ENCODE measurements at places on chromosomes 3 and 15.

- no peak overlapping the region for H3K27ac ChIP-seq
- no peaks in the 10 kb centered on the region for H3K4me1 ChIP-seq
- no peak for DNase-seq
- no peak overlapping the region for H3K4me3 ChIP-seq
Measured at GRCh38 chr3:113571360-113571759, 39.0 kb downstream of the SIDT1 start.

GRCh38 chr3:108124337-108125152 lies 33.7 kb upstream of the CD47 start:
- no peaks in the 10 kb centered on the region for H3K4me1 ChIP-seq
- no peak overlapping the region for H3K27ac ChIP-seq
- no peak for DNase-seq
- peaks cover 2% of the 10 kb centered on the region for H3K36me3 ChIP-seq
- H3K4me3 ChIP-seq: no peak overlapping the region
- no peaks in the 10 kb centered on the region for H3K27me3 ChIP-seq

GRCh38 chr3:48535578-48535977 lies 21.0 kb downstream of the PFKFB4 start:
- H3K4me1 ChIP-seq: peaks cover 4% of the 10 kb centered on the region
- peaks cover 53% of the 10 kb centered on the region for H3K36me3 ChIP-seq
- H3K27ac ChIP-seq: no peak overlapping the region
- DNase-seq: no peak

- no peaks in the 10 kb centered on the region for H3K27me3 ChIP-seq
- DNase-seq: peak; percentile 98
- H3K27ac ChIP-seq: peak overlapping the region; percentile 73
- H3K36me3 ChIP-seq: peaks cover 31% of the 10 kb centered on the region
- H3K4me1 ChIP-seq: peaks cover 11% of the 10 kb centered on the region
Measured at GRCh38 chr3:172129850-172130716, 90.7 kb downstream of the FNDC3B start.

- H3K36me3 ChIP-seq: no peaks in the 10 kb centered on the region
- H3K4me1 ChIP-seq: no peaks in the 10 kb centered on the region
Measured at GRCh38 chr3:178585454-178585853, 49.2 kb downstream of the KCNMB2 start.

- no peak for DNase-seq
- H3K4me1 ChIP-seq: peaks cover 4% of the 10 kb centered on the region
- H3K36me3 ChIP-seq: no peaks in the 10 kb centered on the region
- no peak overlapping the region for H3K4me3 ChIP-seq
- no peaks in the 10 kb centered on the region for H3K27me3 ChIP-seq
Measured at GRCh38 chr3:35705904-35706303, 66.6 kb downstream of the ARPP21 start.

DNA sequence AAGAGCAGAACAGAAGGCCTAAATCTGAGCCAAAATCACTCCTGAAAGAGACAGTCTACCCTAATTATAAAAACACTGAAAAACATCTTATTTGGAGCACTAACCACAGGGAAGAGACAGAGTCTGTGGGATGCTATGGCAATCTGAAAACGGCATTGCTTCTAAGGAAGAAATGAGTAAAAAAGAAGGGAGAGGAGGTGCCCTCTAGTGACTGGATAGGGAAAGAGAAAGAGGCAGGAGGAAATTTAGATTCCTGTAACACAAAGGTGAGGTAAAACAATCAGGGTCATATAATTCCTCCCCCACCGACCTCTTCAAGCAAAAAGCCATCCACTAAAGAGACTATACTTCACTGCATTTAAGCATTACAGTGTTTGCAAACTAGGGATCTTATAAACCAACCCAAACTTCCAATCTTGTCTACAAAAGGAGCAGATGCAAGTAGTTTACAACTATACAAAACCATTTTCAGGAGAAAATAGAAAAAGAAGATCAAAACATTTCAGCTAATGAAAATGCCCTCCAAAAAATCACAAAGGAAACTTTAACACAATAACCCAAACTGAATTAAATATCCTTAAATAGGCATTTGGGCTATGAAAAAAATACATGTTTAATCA lies 32.6 kb downstream of the HACD2 start:
- peaks cover 16% of the 10 kb centered on the region for H3K36me3 ChIP-seq
- no peak overlapping the region for H3K4me3 ChIP-seq
- no peaks in the 10 kb centered on the region for H3K27me3 ChIP-seq

DNA sequence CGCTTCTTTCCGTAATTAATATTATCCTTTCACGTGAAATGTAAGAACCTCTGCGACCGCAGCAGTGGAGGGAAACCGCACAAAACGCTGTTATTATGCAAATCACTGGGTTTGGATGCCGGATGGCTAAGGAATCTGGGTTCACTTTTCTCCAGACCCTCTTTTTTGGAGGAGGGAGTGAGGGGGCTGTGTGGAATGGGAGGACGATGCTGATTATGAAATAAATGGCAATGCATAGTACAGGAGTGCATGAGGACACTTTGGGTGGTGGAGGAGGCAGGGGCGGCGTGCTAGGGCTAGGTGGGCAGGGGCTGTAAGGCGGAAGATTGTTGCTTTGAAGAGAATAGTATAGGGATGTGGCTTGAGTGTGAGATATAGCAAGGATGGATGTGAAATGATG lies 1.8 kb downstream of the CADM2 start:
- DNase-seq: no peak
- peaks cover 40% of the 10 kb centered on the region for H3K27me3 ChIP-seq
- no peak overlapping the region for H3K27ac ChIP-seq
- H3K4me3 ChIP-seq: no peak overlapping the region
- H3K4me1 ChIP-seq: peaks cover 20% of the 10 kb centered on the region
- no peaks in the 10 kb centered on the region for H3K36me3 ChIP-seq

- no peak overlapping the region for H3K27ac ChIP-seq
- H3K36me3 ChIP-seq: no peaks in the 10 kb centered on the region
- no peak overlapping the region for H3K4me3 ChIP-seq
- DNase-seq: no peak
Measured at GRCh38 chr3:150451329-150452048, 43.4 kb downstream of the TSC22D2 start.

DNA sequence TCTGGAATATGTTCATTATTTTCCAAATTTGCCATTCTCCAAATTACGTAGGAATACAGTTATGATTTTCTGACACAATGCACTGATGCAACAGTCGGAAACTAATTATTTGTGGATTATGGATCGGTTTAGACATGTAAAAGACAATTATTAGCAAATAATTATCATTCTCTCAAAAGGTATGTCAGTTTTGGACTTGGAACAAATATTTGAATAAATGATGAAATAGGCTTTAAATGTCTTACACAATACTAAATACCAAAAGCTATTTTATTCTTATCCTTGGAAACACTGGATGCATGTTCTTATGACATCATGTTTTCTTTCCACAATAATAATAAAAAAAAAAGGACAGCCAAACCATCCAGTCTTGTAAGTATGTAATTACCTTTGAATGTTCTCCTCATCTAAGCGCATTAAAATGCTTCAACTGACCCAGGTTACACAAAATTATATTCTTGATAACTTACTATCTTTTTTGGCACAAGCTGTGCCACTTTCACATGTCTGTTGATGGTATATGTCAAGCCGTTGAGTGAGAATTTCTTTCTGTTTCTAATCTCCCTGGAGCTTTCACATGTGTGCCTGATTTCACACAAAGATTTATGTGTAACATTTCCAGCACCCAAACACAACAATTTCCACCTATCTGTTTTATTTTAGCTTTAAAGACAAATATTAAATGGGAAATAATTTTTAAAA lies 238.5 kb upstream of the ZNF385D start:
- H3K27me3 ChIP-seq: no peaks in the 10 kb centered on the region
- H3K36me3 ChIP-seq: no peaks in the 10 kb centered on the region
- no peak for DNase-seq
- H3K4me3 ChIP-seq: no peak overlapping the region
- no peak overlapping the region for H3K27ac ChIP-seq

GRCh38 chr3:134897391-134898141 lies 102.5 kb downstream of the EPHB1 start:
- H3K4me3 ChIP-seq: no peak overlapping the region
- no peak for DNase-seq
- H3K27me3 ChIP-seq: peaks cover 4% of the 10 kb centered on the region
- H3K4me1 ChIP-seq: no peaks in the 10 kb centered on the region

DNA sequence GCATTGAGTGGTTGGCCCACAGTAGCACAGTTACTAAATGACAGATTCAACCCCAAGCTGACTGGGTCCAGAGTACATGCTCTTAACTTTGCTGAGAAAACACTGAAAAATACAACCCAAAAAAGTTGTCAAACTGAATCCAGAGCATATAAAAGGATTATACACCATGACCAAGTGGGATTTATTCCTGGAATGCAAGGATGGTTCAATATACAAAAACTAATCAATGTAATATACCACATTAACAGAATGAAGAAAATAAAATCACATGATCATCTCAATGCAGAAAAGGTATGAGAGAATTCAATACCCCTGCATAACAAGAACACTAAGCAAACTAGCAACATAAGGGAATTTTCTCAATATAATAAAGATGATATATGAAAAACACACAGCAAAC lies 98.5 kb downstream of the STAG1 start:
- no peak overlapping the region for H3K4me3 ChIP-seq
- no peak overlapping the region for H3K27ac ChIP-seq
- no peak for DNase-seq
- H3K27me3 ChIP-seq: no peaks in the 10 kb centered on the region
- no peaks in the 10 kb centered on the region for H3K4me1 ChIP-seq
- H3K36me3 ChIP-seq: peaks cover 3% of the 10 kb centered on the region

- H3K27ac ChIP-seq: peak overlapping the region; percentile 91
- no peaks in the 10 kb centered on the region for H3K27me3 ChIP-seq
- no peak overlapping the region for H3K4me3 ChIP-seq
- peaks cover 5% of the 10 kb centered on the region for H3K36me3 ChIP-seq
- peak; percentile 91 for DNase-seq
Measured at GRCh38 chr3:129829640-129830039, 63.9 kb downstream of the TMCC1 start.

DNA sequence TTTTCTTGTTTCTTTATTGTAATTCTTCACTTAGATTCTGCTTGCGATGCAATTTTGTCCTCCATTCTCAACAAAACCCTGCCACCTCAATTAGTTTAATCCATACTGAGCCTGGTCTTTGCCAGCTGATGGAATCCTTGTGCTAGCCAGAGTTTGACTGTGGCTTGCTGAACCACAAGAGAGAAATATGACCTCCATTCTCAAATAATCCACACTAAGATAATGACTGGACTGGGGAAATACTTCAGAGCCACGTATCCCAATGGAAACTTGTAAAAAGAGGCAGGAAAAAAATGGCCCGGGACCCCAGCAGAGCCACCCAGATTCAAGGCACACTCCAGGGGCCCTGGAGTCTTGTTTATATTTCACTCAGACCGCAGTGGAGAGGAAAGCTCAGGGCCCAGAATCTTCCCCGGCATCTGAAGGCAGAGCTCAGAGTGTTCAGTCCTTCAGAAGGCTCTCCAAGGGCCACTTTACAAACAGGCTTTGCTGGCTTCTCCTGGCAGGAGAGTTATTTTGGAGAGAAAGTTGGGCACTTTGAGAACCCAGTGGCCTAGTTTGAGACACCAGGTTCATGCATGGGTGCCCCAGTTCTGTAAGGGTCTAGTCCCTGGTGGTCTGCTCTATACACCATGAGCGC lies 62.7 kb downstream of the SSUH2 start:
- H3K27me3 ChIP-seq: no peaks in the 10 kb centered on the region
- H3K4me1 ChIP-seq: no peaks in the 10 kb centered on the region
- no peak for DNase-seq

DNA sequence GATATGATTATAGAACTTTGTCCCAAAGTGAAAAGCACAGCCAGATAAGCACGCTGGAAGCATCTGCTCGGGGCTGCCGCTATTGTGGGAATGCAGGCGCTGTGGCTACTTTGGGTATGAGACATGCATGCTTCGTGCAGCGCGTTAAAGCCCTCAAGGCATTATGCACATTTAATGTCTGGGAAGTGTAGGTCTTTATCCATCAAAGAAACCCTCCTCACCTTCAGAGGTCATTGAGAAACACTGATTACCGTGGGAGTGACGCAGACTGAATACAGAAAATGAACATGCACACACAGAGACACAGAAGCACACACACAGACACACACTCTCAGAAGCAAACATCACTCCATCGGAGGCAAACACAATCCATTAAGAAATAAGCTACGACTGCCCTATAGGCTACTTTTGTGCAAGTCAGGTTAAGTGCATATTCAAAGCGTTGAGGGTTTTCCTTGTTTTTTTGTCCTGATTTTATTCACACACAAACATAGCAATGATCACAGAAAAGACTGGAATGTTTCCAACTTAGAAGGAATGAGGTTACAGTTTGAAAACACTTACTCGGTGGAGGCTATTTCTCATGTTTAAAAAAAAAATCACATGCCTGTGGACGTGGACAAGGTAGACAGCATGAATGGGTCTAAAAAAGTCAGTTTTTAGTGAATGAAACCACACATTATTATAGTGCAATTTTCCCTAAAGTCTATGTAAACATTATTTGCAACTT lies 68.5 kb downstream of the PLCH1 start:
- H3K36me3 ChIP-seq: no peaks in the 10 kb centered on the region
- DNase-seq: peak; percentile 10
- H3K4me1 ChIP-seq: peaks cover 2% of the 10 kb centered on the region
- no peak overlapping the region for H3K27ac ChIP-seq
- H3K27me3 ChIP-seq: no peaks in the 10 kb centered on the region
- H3K4me3 ChIP-seq: peak overlapping the region; percentile 71

GRCh38 chr3:170656284-170656683 lies 70.4 kb upstream of the SLC7A14 start:
- H3K27ac ChIP-seq: no peak overlapping the region
- H3K4me1 ChIP-seq: peaks cover 6% of the 10 kb centered on the region
- DNase-seq: no peak
- H3K27me3 ChIP-seq: no peaks in the 10 kb centered on the region
- no peaks in the 10 kb centered on the region for H3K36me3 ChIP-seq

- H3K27ac ChIP-seq: no peak overlapping the region
- DNase-seq: no peak
- no peak overlapping the region for H3K4me3 ChIP-seq
- no peaks in the 10 kb centered on the region for H3K27me3 ChIP-seq
- no peaks in the 10 kb centered on the region for H3K36me3 ChIP-seq
Measured at GRCh38 chr15:77417602-77418001, 2.3 kb downstream of the PEAK1 start.

DNA sequence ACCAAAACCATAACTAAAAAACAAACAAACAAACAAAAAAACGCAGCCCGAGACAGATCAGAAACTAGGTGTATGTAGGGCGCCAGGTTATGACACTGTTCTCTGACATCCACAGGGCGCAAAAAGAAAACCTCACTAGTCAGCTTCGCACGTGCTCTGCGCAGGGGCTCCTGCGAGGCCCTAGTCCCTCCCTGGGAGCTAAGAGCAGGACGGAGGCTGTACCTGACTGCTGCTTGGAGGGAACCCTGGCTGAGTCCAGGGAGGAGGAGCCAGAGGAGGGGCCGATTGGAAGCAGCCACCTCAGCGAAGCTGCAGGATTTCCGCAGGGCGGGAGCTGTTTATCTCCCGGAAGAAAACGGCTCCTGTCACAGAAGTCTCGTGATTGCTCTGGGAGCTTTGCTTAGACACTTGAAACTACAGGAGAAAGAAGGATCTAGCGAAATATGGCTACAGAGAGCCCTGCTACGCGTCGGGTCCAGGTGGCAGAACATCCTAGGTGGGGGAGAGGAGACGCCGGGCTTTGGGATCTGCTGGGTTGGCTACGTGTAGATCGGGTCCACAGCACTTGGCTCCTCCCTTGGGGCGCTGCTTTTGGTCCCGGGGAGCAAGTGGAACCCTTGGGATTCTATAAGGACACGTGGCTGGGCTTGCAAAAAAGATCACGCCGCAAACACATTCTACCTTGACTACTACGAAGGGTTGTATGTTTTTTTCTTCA lies at the start of gene GALK2:
GALK2 (plus strand) TSS at position 368 of the 718 bp plus-strand sequence; CDS start at position 444, 76 bp downstream.
- H3K4me1 ChIP-seq: peaks cover 7% of the 10 kb centered on the region
- H3K4me3 ChIP-seq: peak within 1 kb of the TSS; percentile 60
- H3K27ac ChIP-seq: peak within 1 kb of the TSS; percentile 77
- no peaks in the 10 kb centered on the region for H3K27me3 ChIP-seq
- H3K36me3 ChIP-seq: no peaks in the 10 kb centered on the region

- no peak overlapping the region for H3K4me3 ChIP-seq
- no peak overlapping the region for H3K27ac ChIP-seq
- no peak for DNase-seq
- H3K36me3 ChIP-seq: no peaks in the 10 kb centered on the region
Measured at GRCh38 chr3:97138914-97139541, 324.6 kb downstream of the EPHA6 start.

All from mesenchymal stem cell (in vitro differentiated cells and primary cell).